ENCODE measurements at places on chromosomes 2 and 18.

- DNase-seq: no peak
Observed at GRCh38 chr2:124975648-124976047, 950.6 kb downstream of the CNTNAP5 start.

GRCh38 chr18:74540652-74541421, 6.5 kb downstream of the CNDP1 start:
- DNase-seq: no peak

DNA sequence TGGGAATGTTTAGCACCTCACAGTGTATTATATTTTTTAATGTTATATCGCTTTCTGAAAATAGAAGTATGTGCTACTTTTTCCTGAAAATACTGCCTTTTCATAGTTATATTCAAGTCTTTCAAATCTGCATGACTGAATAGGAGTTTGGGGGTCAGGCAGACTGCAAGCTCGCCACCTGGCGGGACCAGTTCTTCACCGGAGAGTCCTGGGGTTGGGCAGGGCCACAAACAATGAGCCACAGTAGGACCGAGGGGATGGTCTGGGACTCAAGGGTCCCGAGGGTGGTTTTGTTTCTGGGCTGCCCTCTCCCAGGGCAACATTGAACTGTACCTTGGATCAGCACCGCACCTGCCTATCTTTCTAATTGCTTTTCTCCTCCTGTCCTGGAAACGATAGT, 70.6 kb downstream of the VWA3B start:
- DNase-seq: no peak

DNA sequence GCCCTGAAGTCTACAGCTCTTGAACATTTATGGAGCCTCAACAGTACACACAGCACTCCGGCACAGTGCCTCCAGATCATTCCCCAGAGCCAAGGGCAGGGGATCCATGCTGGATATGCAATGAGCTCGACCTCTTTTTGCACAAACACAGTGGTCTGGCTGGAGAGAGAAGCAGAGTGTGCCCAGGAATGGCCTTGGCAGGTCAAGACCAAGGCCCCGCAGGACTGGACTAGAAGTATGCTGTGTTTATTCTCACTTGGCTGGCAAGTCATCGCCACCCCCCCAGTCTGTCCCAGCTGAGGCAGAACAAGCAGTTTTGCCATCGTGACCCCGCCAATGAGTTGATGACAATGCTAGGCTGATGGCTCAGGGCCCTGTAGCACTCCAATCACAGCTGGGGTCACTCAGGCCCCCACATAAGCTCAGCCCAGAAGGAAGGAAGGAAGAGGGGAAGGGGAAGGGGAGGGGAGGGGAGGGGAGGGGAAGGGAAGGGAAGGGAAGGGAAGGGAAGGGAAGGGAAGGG, 212.1 kb downstream of the TTC32 start:
- no peak for DNase-seq

DNA sequence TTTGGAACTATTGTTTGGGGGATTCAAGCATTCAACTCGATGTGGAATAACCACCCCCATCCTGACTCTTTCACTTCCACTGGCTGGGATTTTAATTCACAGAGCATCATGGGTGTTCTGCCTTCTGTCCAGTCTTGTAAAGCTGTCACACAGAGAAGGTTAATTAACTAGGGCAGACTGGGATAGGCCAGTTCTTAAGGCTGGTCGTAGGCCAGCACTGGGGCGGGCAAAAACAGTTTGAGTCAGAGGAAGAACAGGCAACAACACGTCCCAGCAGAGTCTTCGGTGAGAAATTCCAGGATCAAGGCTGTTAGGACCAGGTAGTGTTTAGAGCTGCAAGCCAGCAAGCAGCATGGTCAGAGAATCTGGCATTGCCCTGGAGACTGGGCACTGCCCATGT, 4.0 kb upstream of the RNF152 start:
- peak; percentile 21 for DNase-seq

DNA sequence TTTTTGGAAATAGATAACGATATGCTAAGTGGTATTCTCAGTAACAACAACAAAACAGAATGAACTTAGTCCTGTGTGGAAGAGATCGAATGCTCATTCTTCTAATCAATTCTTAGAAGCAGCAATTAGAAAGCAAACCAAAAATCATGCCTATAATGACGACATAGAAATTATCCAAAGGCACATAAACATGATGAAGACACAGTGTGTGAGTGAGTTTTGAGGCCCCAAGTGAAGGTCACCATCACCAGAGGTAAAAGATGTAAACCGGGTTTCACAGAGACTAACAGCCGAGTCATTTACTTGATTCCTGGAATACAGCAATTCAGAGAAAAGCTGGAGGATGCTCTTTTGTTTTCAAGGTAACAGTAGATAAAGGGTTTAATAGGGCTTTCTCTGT, 509.2 kb downstream of the TDRD15 start:
- DNase-seq: no peak

DNA sequence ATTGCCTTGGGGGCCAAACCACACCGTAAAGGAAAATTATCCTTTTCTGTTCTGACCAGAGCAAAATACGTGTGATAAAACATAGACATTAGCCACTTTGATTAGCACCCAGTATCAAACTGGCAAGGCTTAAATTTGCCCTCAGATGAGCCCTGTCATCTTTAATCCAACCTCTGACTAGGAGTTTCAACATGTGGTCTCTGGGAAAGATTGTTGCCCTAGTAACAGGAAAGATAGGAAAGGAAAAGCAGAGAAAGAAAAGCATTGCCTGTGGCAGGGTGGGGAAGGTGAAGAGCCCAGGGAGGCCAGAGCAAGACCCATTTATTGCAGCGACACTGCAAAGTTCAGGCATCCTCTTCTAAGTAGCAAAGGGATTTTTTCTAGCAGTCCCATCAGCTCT, 181.5 kb upstream of the SCN7A start:
- DNase-seq: no peak

- DNase-seq: peak; percentile 32
Observed at GRCh38 chr2:173401716-173402326, 47.1 kb downstream of the CDCA7 start.

GRCh38 chr2:74499267-74499939, at the start of gene LBX2:
TSS of gene LBX2 (minus strand) at chr2:74499603. CDS start at chr2:74499537, 66 bp downstream.
- no peak for DNase-seq

DNA sequence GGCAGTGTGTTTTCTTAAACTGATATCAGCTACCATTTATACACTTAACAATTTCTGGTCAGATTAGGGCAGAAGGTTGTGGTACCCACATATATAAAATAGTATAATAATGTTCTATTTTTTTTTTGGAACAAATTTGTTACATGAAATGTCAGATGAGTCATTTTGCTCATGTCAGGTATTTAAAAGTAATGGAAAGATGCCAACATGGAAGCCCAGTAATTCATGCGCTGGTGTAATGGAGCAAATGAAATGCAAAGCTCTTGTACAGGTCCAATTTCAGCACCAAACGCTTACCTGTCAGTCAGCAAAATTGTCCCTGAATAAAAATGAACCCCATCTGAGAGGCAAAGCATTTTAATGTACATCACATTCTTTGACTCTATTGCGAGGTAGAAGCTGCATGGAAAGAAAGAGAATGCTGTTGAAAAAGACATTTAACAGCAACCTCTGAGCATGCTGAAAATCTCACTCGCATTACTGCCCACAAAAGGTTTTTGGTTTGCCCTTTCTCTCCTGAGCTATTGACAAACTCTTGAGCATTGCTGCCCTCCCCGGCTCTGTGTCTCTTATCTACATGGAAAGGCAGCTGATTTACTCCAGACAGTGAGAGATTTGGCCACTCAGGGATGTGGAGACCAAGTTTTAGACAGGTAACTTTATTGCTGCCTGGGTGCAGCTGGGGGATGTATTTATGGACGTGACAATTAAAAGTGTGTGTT, 217.5 kb downstream of the CAMKMT start:
- DNase-seq: no peak

GRCh38 chr2:71578767-71579342, 125.5 kb downstream of the DYSF start:
- DNase-seq: no peak

- peak; percentile 38 for DNase-seq
Observed at GRCh38 chr18:41155910-41156851, 798.9 kb upstream of the PIK3C3 start.
